HL-60 (cell line): ENCODE measurements at places on chromosomes 11 and 22.

DNA sequence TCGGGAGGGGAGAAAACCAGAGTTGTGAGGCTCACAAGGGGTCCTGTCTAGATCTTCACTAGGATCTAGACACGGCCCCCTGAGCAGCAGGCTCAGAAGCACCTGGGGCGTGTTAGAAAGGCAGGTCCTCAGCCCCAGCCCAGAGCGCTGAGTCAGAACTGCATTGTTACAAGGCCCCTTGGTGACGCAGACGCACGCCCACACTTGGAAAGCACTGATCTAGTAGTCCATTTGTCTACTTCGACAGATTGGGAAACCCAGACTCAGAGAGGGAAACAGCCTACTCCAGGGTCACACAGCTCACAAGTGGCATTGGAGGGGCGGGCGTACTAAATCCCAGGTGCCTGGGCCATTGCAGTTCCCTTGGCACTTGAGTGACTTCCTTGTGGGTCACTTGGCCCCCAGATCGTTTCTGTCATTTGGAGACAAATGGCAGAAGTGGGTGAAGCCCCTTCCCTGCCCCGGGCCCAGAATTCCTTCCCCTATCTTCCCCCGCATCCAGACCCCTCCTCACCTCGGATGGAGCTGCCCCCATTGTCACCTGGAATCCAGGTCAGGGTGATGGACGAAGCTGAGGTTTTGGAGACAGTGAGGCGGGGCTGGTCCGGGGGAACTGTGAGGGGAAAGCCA is 110.8 kb downstream of the CEP164 start:
- no peak for DNase-seq

DNA sequence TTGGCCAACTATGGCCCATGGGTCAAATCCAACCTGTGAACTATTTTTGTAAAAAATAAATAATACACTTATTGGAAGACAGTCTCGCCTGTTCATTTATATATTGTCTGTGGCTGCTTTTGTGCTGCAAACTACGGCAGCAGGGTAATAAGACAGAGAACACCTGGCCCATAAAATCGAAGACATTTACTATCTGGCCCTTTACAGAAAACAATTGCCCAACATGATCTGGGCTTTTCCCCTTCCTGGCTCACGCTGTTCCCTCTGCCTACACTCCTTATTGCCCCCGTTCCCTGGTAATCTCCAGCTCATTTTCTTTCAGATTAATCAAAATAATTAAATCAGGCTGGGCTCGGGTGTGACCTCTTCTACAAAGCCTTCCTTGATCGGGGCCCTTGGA is 5.6 kb downstream of the PLAAT2 start:
- DNase-seq, result no peak

- DNase-seq, result no peak
Observed at GRCh38 chr11:19992998-19993397, 167.3 kb downstream of the DBX1 start.

- DNase-seq, result no peak
Observed at GRCh38 chr11:109865548-109866186, 227.5 kb upstream of the ZC3H12C start.

GRCh38 chr11:24760681-24761080 is 263.8 kb downstream of the LUZP2 start:
- DNase-seq, result no peak

DNA sequence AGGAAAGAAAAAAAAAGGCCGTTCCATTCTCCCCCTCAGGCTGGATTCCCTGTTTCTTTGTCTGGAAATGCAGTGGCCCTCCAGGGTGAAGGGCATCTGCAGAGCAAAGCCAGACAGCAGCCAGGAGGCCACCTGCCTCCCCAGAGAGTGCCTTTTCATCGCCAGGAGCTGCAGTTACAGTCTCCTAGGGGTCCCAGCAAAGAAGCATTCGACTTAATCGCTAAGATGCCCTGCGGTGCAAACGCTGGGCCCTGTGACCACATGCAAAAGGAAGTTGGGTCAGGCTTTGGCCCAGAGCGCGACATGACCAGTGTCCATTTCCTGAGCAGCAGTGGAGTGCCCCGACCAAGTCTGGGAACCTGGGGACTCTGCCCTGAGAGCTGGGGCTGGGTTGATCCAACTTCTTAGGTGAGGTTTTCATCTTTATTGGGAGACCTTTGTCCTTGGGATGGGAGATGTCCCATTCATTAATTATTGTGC is 304.6 kb downstream of the OPCML start:
- no peak for DNase-seq

- DNase-seq, result no peak
Observed at GRCh38 chr11:70076461-70076931, 1.6 kb upstream of the ANO1 start.

DNA sequence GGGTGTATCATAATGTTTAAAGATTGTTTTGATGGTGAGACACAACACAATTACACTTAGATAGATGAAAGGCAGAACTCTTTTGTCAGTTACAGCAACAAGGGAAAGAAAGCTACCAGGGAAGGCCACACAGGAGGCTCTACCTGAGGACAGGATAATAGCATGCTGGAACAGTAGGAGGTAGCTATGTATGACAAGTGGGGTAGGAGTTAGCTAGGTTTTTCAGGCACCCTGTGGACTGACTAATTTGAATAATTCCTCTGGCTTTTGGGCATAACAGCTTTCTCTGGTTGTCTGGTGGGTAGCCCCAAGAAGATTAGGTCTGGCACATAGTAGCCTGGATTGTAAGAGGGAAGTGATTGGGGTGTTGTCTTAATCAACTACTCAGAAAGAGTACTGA is 475.4 kb upstream of the CHORDC1 start:
- no peak for DNase-seq

DNA sequence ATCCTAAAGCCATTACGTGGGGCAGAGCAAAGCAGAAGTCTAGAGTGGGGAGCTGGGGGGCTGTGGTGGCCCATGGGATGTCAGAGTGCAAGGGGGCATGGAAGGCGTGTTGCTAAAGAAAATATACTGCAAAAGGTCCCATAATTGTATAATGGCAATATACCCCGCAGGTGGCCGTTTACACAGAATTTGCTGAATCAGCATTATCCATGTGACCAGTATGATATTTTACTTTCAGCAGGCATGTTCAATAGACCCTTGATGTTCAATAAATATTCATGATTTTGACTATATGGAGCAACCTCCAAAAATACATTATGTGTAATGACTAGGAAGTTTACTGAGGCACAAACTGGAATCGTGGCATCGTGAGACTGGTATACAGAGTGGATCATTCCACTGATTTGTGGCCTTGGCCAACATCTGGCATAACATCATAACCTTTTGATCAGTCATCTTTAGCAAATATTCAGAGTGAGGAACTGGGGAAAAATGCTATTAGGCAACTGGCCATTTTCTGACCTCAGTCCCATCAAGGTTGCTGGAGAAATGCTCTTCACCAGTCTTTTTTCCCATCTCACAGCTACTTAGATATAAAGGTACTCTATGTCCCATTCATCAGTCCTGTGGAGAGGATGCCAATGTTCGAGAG is 29.3 kb upstream of the PPP2R1B start:
- no peak for DNase-seq

- DNase-seq, result no peak
Observed at GRCh38 chr22:26241361-26241760, 72.1 kb downstream of the SEZ6L start.

DNA sequence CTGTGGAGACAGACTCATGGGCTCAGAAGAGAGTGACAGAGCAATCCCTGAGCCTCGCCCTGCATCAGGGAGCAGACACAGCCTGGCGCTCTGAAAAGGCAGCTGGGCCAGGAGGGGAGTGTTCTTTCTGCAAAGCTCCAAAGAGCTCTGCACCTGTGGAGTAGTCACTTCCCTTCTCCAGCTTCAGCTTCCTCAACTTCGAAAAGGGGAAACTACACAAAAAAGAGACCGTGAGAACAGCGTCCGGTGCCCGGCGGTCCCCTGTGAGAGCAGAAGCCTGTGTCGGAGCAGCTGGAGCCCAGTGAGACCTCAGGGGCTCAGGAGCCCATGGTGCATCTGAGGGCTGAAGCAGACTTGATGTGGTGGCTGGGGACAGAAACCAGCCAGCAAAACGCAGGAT is 35.1 kb downstream of the TP53I11 start:
- DNase-seq, result peak; percentile 83

- no peak for DNase-seq
Observed at GRCh38 chr11:80595011-80595410, 1154.2 kb upstream of the TENM4 start.

GRCh38 chr22:22681221-22681739 is 36.9 kb downstream of the GGTLC2 start:
- no peak for DNase-seq

GRCh38 chr11:110349138-110349996 is 53.0 kb upstream of the RDX start:
- DNase-seq, result no peak

GRCh38 chr11:17102462-17102861 is 25.0 kb upstream of the RPS13 start:
- no peak for DNase-seq

- no peak for DNase-seq
Observed at GRCh38 chr11:134923441-134923840, 511.4 kb upstream of the B3GAT1 start.

- peak; percentile 60 for DNase-seq
Observed at GRCh38 chr22:23862103-23862502, 4.4 kb downstream of the SLC2A11 start.

- DNase-seq, result no peak
Observed at GRCh38 chr11:38315151-38315550, 1717.1 kb upstream of the RAG2 start.

DNA sequence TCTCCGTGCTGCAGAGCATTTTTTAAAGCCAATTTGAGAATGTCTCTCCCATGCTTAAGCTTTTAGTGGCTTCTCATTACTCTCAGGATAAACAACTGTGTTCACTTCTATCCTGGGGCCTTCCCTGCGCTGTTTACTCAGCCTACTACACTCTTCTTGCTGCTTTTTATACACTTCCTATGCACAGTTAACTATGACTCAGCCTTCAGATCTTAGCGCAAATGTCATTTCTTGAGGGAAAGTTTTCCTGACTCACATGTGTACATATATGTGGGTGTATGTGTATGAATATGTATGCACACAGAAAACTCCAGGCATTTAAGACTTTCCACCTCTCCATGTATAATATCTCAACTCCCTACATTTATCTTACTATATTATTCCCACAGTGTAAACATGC is 9.8 kb downstream of the THAP12 start:
- DNase-seq, result no peak

DNA sequence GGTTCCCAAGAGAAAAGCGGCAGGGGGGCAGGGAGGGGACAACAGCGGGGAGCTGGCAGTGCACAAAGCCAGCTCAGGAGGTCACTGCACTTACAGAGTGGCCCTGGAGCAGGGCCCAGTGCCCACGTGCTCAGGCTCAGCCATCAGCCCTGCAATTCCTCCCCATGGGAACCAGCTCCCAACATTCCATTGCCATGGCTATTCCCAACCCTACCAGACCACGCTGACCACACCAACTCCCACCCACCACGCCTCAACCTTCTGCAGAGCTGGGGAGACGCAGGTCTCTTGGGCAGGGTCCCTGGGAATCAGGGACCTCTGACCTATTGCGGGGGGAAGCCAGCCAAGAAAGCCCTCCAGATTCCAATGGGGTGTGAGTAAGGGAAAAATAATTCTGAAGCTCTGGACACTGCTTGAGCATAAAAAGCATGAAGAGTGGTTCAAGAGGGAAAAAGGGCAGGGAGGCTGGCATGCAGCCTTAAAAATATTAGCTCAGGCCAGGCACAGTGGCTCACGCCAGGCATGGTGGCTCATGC is 38.3 kb upstream of the TFIP11 start:
- DNase-seq, result no peak

- no peak for DNase-seq
Observed at GRCh38 chr11:108370315-108370714, 97.0 kb downstream of the C11orf65 start.

GRCh38 chr22:23696326-23696851 is 5.6 kb downstream of the RGL4 start:
- peak; percentile 80 for DNase-seq

- peak; percentile 25 for DNase-seq
Observed at GRCh38 chr11:7494086-7494745, 8.9 kb downstream of the OLFML1 start.

- DNase-seq, result no peak
Observed at GRCh38 chr11:403761-404431, 9.9 kb downstream of the PKP3 start.

DNA sequence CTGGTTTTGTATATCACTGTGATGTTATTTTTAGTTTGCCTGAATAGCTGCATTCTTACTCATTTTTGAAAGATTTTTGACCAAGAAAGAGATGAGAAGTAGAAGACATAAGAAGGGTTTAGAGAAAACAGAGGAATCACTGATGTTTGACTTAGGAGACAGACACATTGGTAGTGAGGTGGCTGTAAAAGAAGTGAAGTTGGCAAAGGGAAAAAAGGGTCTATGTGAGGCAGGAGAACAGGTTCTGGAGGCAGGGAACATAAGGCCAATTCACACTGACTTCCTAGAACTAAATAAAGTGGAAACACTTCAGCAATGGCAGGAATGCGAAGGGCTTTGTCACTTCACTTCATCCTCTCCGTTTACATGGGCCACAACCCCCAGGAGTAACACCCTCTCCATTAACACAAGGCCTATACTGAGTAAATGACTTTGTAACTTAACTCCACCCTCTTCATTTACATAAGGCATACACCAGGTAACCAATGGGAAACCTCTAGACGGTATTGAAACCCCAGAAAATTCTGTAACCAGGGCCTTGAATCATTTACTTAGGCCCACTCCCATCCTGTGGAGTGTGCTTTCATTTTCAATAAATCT is 36.5 kb downstream of the CTSC start:
- no peak for DNase-seq

DNA sequence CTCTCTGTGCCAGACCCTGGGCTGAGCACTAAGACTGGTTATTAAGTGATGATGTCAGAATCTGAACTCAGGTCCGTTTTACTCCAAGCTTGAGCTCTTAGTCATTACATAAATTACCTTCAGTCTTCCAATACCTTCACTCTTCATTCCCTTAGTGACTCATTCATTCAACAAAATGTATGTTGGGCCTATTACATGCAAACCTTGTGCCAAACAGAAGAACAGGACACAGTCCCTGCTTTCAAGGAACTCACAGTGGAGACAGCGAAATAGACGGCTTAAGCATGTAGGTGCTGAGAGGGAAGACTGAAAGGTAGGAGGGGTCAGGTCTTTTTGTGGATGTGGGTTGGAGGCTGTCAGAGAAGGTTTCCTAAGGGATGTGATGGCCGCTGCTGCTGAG is 3.3 kb downstream of the KCTD14 start:
- DNase-seq, result no peak

DNA sequence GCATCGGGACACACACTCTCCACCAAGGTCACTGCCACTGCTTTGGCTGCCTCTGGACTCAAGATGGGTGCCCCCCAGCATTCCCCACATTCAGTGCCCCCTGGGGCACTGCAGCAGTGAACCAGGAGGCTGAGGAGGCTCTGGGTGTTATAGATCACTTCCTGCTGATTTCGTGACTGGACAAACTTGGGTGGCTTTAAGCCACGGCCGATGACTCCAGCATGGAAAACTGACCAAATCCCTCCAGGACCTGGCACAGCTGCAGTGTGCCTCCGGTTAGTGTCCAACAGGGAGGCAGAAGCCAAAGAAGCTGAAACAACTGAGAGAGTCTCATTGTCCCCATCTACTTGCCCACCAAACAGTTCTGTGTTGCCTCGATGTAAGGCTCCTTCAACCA is 1.2 kb upstream of the GANAB start:
- DNase-seq, result no peak
